ENCODE measurements at places on chromosomes 2 and 18. TPM values are rescaled to one million over a fixed set of nuclear protein-coding genes. Genes with fewer than 3 reads are reported as not detected.

- DNase-seq, result no peak
Measured at GRCh38 chr2:195490319-195490718, 166.7 kb upstream of the SLC39A10 start.

- DNase-seq, result no peak
Measured at GRCh38 chr2:38925982-38926381, 36.3 kb downstream of the ARHGEF33 start.

DNA sequence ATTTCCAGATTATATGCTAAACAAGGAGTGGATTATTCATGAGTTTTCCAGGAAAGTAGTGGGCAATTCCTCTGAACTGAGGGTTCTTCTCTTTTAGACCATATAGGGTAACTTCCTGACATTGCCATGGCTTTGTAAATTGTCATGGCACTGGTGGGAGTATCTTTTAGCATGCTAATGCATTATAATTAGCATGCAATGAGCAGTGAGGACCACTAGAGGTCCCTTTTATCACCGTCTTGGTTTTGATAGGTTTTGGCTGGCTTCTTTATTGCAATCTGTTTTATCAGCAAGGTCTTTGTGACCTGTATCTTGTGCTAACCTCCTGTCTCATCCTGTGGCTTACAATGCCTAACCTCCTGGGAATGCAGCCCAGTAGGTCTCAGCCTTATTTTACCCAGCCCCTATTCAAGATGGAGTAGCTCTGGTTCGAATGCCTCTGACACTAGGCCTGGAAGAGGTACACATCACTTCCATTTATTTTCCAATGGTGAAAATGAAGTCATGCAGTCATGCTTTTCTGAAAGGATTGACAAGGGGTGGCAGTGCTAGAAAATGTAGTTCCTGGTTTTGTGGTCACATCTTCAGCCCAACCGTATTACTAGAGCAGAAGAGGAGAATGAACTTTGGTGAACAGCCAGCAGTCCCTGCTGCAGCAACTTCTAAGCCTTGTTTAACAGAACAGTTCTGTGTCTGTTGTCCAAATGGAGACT, 26.6 kb upstream of the ITGA4 start:
- DNase-seq, result peak; percentile 3

DNA sequence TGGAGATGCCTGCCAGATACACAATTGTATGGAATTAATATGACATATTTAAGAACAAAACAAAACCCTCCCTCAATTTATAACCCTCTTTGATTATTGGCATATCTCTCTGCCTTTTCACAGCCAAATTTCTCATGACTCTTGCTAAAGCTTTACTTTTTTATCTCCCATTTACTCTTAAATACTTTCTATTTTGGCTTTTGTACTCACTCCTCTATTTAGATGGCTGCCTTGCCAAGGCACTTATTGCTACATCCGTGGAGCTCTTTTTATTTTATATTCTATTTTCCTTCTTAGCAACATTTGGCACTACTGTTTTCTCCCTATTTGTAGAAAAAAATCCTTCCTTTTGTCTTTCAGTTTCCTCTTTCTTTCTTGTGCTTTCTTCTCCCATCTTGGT, 466.4 kb upstream of the CWC22 start:
- no peak for DNase-seq

- no peak for DNase-seq
Measured at GRCh38 chr2:109436610-109437225, 177.0 kb downstream of the SEPTIN10 start.

DNA sequence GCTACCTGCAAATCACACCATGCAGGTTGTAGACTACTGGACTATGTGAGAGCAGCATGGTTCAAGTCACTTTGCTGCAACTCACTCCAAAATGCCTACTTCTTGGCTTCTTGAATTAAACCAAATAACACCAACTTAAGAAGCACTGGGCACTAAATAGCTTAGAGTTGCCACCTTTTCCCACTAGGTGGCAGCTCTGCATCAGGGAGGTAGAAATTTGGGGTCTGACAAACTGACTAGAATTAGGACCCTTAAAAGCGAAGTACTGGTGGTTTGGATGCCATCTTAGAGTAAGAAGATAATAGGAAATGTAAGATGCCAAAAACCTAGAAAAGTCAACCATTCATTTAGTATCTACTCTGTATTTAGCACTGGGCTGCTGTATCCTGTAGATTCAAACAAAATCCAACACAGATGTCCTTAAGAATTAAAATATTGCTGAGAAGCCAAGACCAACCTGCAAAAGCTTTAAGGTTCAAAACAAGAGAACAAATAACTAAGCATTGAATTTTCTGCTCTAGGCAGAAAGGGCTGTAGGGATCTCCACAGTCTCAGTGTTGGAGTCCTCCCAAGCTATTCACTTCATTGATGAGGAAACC, 65.5 kb downstream of the CCBE1 start:
- peak; percentile 47 for DNase-seq

GRCh38 chr18:13048061-13048595, 57.0 kb downstream of the CEP192 start:
- no peak for DNase-seq

DCDC2C gene
- total RNA-seq, result not detected

- no peak for DNase-seq
Measured at GRCh38 chr2:219508971-219509779, 5.1 kb upstream of the ASIC4 start.

DNA sequence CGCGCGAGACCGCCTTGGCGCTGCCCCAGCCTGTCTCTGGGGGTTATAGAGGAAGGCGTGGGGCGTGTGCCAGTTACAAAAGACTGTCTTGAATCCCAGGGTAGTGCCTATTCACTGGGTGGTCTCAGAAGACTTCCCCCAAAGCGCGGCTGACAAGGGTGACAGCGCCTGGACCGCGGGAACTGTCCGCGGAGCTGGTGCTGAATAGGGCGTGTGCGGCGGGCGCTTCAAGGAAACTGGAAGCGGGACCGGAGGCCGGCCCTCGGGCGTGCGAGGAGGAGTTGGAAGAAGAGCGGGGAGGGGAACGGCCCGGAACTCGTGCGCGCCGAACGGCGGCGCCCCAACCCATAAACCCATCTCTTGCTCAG, 2.3 kb downstream of the EGR4 start:
- DNase-seq, result peak; percentile 33

GRCh38 chr2:108979461-108979860, 9.6 kb downstream of the EDAR start:
- no peak for DNase-seq

Data from bronchial epithelial cell (primary cell).